Activated T-helper 9 cell treated with anti-CD3 and anti-CD28 coated beads, Interleukin-2, amount 50 U/mL, for 16 hours (primary cell): ENCODE measurements at places on chromosomes 1 and 21.

DNA sequence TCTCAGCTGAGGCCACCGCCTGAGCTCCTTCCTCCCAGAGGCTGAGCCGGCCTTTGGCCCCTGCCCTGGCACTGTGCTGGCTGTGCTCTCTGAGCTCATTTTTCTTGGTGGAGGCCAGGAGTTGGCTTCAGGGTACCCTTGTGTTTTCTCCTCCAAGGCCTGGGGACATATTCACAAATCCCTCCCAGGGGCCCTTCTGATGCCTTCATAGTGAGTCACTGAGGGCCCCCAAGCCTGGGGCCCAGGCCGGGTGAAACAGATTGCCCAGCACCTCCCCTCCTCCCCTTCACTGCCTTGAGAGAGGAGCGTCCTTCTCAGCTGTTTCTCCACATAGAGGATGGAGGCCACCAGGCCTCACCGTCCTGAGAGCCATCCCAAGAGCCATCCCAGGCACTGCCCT, 105.8 kb downstream of the SIK1 start:
- DNase-seq, result no peak

DNA sequence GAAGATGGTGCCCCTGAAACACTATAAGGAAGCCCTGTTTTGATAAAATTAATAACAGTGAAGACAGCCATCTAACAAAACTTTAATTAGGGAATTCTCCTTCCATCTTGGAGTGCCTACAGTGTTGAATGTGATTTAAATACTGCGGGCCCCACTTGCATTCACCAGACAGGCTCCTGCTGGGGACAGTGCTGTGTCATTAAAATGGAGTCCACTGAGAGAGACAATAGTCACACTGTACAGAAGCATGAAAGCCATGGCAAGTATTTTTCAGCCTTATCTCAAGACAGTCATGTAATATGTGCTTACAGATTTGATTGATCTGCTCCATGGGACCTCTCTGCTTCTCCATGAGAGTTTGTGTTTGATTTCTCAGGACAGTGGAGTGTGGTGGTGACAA, 29.7 kb upstream of the ZBTB18 start:
- DNase-seq, result no peak

- DNase-seq, result no peak
These were observed 6.4 kb upstream of the SDC3 start for GRCh38 chr1:30914931-30915330.

DNA sequence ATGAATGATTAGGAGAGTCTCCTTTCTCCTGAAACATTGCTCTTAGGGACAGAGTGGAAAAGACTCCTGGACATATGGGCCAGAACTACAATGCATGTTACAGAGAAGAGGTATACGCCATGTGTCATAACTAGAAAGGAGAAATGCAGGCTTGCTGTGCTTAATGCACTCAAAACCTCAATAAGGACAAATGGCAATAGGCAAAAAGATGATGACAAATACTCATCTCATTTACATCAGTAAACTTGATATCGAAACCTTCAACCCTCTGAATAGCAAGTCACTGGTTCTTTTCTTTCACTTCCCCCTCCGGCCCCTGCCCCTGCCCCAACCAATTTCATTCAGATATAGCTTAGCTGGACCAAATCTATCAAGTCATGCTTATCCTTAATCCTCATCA, 1.9 kb upstream of the GPR88 start:
- no peak for DNase-seq
